ENCODE measurements at places on chromosomes 4 and X.

GRCh38 chr4:61312526-61312925 lies 112.4 kb downstream of the ADGRL3 start:
- no peak for DNase-seq

- DNase-seq = peak; percentile 26
These were observed 31.2 kb upstream of the NSUN7 start for GRCh38 chr4:40718586-40718985.

DNA sequence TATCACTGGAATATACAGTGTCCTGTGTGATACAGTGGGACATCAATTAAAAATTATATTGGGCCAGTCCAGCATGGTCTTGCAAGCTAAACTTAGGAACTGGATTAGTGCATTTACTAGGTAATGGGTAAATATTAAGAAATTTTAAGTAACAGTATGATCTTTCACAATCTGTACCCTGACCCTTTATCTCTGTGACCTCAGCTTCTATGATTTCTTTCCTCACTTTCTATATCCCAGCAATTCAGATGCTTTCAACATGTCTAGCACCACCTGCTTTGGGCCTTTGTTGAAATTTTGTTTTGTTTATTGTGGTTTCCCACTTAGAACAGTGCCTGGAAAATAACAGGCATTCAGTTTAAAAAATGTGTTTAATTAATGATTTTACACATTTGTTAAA lies 2295.4 kb downstream of the ARAP2 start:
- no peak for DNase-seq

DNA sequence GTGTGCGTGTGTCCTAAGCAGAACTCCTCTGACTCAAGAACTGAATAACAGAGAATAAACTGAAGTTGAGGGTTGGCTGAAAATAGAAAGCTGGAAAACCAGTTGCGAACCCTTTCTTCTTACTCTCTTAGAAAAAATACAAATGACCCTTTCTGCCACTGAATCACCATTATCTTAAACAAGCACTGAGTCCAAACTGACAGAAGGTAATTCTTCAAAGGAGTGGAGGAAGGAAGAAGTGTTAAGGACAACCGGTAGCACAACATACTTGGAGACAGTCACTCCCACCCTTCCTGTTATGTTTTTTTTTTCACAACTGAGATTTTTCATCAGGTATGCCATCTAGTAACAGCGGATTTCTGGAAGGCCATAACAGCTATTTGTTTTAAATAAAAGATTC lies 38.1 kb downstream of the HELQ start:
- DNase-seq = no peak

DNA sequence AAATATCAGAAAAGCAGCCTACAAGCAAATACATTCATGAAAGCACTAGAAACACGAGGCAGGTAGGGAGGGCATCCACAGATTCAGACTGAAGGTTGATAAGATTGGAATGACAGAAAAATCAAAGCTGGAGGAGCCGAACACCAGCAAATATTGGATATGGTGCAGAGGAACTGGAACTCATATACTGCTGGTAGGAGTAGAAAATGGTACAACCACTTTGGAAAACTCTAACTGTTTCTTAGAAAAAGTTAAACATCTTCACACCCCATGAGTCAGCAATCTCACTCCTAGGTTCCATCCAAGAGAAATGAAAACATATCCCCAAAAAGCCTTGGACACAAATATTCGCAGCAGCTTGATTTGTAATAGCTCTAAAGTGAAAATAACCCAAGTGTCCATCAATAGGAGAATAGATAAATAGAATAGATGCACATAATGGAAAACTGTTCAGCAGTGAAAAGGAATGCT lies 27.1 kb downstream of the CD99L2 start:
- no peak for DNase-seq

- DNase-seq = no peak
These were observed 165.0 kb upstream of the GEMIN8 start for GRCh38 chrX:14194711-14195110.

DNA sequence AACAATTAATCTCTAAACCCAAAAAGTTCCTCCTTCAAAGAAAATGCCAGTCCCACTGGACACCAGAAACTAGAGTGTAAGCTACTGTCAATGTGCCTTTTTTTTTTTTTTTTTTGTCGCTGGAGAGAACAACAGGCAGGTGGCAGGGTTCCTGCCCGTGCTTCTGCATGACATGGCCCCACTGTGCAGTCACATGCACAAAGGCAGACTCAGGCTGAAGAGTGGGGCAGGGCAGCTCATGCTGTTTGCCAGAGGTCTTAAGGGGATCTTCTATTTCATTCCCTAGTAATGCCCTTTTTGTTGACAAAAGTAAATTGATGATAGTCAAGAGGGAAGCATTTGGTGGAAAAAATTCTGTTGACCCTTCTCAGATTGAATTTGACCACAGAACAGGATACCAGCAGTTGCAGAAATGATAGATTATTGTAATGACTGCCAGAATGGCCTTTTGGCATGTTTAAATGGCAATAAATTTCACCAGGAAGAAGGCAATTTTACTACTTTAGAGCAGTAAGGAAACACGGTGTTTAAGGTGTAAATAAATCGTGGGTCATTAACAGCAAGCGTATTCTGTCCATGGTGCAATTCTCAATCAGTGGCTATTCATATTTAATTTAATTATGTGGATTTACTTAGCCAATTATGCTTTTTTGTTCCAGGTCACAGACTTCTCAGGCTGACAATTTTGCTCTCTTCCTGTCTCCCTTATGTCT lies 80.9 kb downstream of the NKX6-1 start:
- DNase-seq = peak; percentile 64

GRCh38 chr4:150518559-150518958 lies 63.4 kb upstream of the MAB21L2 start:
- no peak for DNase-seq

Measured in SHP77 (cell line).